Immature natural killer cell (primary cell): ENCODE measurements at places on chromosomes 11 and 22. TPM values are rescaled to one million over a fixed set of nuclear protein-coding genes. Genes with fewer than 3 reads are reported as not detected.

DNA sequence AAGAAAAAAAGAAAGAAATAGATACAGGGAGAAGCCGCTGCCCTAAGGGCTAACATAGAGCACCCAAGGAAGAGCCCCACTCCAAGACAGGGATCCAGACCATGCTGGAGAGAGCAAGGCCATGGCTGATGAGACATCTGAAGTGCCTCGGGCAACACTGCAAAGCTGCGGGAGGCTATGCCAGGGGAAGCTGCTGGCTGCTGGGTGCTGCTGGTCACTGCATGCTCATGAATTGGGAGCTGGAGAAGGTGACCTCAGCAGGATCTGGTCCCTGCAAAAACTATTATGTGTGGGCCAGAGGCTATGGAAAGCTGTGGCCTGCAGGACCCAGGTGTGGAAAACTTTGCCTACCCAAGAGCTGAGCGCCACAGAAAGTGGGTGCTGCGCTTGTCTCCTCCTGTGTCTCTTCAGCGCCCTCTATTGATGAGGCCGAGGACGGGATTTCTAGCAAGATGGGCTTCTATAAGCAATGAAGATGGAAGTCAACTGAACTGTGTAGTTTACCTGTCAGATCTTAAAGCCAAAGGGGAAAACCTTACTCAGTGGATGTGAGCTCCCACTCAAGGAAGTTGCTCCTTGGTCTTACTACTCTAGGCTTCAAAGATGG is 17.3 kb upstream of the SLC29A2 start:
- peak; percentile 65 for DNase-seq

The SCGB2A2 gene
- polyA plus RNA-seq = not detected

GRCh38 chr11:124195189-124195734 is 12.1 kb downstream of the OR10D3 start:
- DNase-seq = peak; percentile 15

- DNase-seq = no peak
Measured at GRCh38 chr11:116830184-116830912, 641 bp downstream of the APOC3 start.

The NOX4 gene
- not detected for polyA plus RNA-seq

DNA sequence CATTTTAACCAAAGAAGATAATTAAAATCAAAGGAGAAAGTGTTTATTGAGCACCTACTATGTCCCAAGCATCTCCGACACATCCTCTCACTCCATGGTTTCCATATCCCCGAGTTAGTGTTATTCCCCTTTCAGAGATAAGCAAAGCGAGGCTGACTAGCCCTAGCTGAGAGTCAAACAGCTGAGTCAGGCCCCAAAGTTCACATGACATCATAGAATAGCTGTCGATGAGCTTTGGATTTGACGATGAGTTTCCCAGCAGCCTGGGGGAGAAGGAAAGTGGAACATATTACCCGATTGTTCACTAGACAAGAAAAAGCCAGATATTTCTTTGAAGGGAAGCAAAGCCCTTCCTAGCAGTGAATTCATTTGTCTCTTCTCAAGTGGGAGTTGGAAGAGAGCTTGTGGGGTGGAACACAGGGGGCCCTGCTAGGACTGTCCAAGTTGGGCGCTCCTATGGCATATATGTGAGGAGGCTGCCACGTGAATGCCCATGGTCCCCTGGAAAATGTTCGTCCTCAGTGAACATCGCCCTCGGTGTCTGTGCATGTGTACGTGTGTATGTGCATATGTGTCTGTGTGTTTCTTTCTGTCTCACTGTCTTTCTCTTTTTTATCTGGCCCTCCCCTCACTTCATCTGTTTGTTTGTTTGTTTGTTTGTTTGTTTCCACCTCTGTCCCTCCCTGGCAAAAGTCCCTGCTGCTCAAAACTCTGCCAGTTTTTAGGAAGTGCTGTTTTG is 493 bp upstream of the CYTH4 start:
- no peak for DNase-seq

The RAPSN gene
- polyA plus RNA-seq = not detected

- DNase-seq = no peak
Measured at GRCh38 chr11:74102321-74102720, 68.5 kb downstream of the C2CD3 start.
